Activated T-helper 1 cell treated with Interleukin-2 at 50 U/mL for 16 hours (primary cell): ENCODE measurements at places on chromosomes 2 and 18.

- DNase-seq: no peak
Measured at GRCh38 chr2:69659941-69660483, 16.5 kb upstream of the AAK1 start.

DNA sequence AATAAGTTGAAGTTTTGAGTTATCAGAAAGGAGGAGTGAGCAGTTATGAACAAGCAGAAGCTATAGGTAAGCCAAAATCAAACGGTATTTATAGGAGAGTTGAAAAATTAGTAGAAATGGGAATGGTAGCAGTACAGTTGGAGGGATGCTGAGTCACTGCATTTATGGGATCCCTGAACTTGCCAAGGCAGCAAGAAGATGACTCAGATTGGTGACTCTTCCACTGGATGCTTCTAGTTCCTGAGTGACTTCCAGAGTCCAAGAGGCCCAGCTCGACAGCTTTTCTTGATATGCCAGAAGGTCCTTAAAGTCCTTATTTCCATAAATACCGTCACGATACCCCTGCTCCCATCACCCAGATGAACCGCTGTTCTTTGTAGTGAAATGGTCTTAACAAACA is 31.1 kb upstream of the ACTR3 start:
- DNase-seq: no peak

- no peak for DNase-seq
Measured at GRCh38 chr2:41486948-41487347, 560.9 kb upstream of the PKDCC start.

GRCh38 chr2:136787970-136788369 is 22.6 kb downstream of the THSD7B start:
- DNase-seq: no peak

GRCh38 chr2:232321156-232321816 is 57.3 kb upstream of the ALPP start:
- DNase-seq: peak; percentile 26

- no peak for DNase-seq
Measured at GRCh38 chr2:30956995-30957394, 149.7 kb upstream of the CAPN13 start.

GRCh38 chr18:56468396-56468795 is 170.0 kb downstream of the TXNL1 start:
- no peak for DNase-seq

- DNase-seq: no peak
Measured at GRCh38 chr2:15955232-15955988, 15.1 kb downstream of the MYCN start.

- DNase-seq: no peak
Measured at GRCh38 chr2:29295845-29296244, 180.6 kb downstream of the CLIP4 start.

DNA sequence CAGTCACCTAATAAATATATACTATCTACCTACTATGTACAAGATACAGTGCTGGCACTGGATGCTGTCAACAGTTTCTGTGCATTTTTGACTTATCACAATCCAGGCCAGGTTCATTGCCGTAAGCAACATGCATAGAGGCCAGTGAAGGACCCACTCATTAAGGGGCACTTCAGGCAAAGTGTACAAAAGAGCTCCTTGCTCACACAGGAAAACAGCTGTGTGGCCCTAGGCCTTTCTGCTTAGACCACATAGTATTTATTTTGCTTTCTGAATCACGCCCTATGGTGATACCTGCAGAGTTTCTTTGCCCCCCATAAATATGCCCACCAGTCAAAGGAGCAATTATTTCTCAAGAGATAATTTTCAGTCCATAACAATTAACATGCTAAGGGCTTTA is 39.6 kb upstream of the STAT4 start:
- no peak for DNase-seq

- DNase-seq: no peak
Measured at GRCh38 chr2:102618452-102619413, 620 bp upstream of the SLC9A2 start.

DNA sequence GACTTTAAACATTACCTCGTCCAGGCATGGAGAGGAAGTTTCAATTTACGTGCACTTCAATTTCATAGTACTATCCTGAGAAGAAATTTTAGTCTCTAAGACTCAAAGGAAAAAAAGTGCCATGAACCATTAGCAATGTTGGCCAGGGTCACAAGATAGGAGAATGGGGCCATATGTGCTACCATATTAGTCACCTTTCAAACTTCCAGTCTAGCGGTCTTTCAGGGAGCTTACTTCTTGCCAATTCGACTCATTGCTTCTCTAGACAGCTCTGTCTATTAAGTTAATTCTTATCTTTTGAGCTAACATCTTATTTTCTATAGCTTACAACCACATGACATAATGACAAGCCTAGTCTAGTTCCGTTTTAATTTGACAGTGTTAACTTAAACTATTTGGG is 129.1 kb downstream of the ANKRD44 start:
- DNase-seq: no peak

GRCh38 chr18:61368001-61368400 is 34.8 kb downstream of the CDH20 start:
- DNase-seq: no peak
